ENCODE measurements at places on chromosomes 16 and 17. TPM values are rescaled to one million over a fixed set of nuclear protein-coding genes. Genes with fewer than 3 reads are reported as not detected.

The DNAH17 gene
- total RNA-seq, result 0.14 TPM

The PRR35 gene
- total RNA-seq, result 0.12 TPM

DNA sequence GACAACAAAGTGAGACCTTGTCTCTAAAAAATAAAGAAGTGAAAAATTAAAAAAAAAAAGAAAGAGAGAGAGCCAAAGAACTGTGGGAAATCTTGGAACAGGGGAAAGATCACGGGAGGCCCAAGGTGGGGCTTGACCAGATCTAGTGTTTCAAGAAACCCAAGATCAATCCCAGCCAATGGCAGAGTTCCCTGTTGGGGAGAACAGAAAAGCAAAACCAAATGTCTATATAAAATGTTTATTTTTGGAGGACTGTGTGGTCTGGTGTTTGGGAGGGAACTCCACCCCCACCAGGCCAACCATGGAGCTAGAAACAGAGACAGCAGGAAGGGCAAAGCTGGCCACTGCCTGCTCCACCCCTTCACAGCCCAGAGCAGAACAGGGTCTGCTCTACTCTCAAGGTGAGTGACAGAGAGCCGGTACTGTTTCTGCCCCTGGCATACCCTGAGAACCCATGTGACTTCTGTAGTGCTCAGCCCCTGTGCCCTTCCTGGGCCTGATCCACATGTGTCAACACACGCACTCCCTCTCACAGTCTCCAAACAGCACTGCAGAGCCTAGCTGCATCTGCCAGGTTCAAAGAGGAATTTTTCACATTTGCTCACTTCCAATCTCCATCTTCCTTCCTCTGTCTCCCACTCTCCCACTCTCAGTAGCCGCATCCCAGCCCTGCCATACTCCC, 3.7 kb downstream of the TMEM101 start:
- DNase-seq, result no peak

The DUXB gene
- total RNA-seq, result not detected

The C1QTNF1 gene
- not detected for total RNA-seq

DNA sequence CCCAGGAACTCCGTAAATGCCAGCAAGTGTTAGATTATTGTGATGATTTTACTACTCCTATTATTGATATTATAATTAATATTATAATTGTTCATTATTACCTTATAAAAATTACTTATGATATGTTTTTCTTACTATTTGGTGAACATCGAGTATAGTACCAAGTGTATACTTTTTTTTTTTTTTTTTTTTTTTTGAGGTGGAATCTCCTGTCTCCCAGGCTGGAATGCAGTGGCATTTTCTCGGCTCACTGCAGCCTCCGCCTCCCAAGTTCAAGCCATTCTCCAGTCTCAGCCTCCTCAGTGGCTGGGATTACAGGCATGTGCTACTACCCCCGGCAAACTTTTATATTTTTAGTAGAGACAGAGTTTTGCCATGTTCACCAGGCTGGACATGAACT, 347.0 kb downstream of the WWOX start:
- no peak for DNase-seq

DNA sequence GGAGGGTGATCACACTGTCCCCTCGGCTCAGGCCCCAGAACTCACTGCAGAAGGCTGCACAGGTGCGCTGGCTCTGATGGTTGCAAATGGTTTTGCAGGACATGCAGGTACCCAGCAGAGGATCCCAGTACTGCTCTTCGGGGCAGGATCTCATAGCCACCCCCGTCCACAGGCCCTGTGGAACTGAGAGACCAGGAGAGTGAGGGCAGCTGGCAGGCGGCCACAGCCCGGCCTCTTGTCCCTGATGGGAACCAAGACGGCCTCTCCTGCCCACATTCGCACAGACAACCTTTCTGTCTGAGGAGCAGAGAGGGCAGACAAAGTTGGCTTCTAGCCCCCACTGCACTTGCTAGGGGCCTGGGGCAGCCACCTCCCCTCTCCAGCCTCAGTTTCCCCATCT, 19.5 kb downstream of the TNFRSF13B start:
- DNase-seq, result no peak

DNA sequence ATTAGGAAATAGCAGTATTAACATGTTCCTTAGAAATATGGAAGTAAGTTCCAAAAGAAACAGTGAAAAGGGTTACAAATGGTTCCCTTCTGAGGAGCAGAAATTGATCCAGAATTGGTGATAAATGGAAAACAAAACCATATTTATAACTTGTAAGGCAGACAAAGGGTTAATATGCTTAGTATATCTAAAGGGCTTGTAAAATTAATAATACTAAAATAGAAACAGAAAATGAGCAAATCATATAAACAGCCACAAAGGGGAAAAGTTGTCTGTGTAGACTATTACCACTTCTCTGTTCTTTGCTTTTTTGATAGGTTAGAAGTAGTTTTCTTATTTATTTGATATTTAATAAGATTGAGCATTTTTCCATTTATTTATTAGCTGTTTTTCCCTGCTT, 64.4 kb downstream of the NFATC3 start:
- no peak for DNase-seq

The TP53TG3 gene
- total RNA-seq, result not detected

DNA sequence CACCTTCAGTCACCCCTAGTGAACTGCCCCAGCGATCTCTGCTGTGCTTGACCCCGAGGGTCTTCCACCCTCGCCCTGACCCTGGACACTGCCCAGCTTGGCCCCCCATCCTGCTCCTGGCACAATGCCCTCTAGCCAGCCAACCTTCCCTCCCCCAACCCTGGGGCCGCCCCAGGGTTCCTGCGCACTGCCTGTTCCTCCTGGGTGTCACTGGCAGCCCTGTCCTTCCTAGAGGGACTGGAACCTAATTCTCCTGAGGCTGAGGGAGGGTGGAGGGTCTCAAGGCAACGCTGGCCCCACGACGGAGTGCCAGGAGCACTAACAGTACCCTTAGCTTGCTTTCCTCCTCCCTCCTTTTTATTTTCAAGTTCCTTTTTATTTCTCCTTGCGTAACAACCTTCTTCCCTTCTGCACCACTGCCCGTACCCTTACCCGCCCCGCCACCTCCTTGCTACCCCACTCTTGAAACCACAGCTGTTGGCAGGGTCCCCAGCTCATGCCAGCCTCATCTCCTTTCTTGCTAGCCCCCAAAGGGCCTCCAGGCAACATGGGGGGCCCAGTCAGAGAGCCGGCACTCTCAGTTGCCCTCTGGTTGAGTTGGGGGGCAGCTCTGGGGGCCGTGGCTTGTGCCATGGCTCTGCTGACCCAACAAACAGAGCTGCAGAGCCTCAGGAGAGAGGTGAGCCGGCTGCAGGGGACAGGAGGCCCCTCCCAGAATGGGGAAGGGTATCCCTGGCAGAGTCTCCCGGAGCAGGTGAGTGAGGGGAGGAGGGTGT, at the start of gene TNFSF13:
TNFSF13 (plus strand) TSS at position 207 of the 776 bp plus-strand sequence; CDS start at position 497, 290 bp downstream.
- DNase-seq, result no peak

GRCh38 chr17:61487161-61487988, 35.2 kb downstream of the TBX4 start:
- DNase-seq, result no peak

- DNase-seq, result no peak
Measured at GRCh38 chr16:4257646-4258556, 14.9 kb downstream of the TFAP4 start.

DNA sequence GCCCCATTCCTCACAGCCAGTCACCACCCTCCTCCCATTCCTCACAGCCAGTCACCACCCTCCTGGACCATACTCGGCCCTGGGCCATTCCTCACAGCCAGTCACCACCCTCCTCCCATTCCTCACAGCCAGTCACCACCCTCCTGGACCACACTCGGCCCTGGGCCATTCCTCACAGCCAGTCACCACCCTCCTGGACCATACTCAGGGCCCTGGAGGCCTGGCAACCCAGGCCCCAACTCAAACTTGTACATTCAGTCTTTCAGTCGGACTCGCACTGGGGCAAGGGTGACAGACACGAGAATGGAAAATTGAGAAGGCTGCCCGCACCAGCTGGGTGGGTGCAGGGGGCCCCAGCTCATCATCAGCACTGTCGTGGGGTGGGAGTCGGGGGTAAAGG, 30.4 kb upstream of the FOXK2 start:
- DNase-seq, result no peak

The NOL3 gene
- total RNA-seq, result 20.1 TPM

The GRIN2A gene
- not detected for total RNA-seq

- peak; percentile 82 for DNase-seq
Measured at GRCh38 chr16:57815987-57816745, 13.9 kb upstream of the KIFC3 start.

GRCh38 chr17:75691801-75692626, 24.9 kb downstream of the SAP30BP start:
- no peak for DNase-seq

DNA sequence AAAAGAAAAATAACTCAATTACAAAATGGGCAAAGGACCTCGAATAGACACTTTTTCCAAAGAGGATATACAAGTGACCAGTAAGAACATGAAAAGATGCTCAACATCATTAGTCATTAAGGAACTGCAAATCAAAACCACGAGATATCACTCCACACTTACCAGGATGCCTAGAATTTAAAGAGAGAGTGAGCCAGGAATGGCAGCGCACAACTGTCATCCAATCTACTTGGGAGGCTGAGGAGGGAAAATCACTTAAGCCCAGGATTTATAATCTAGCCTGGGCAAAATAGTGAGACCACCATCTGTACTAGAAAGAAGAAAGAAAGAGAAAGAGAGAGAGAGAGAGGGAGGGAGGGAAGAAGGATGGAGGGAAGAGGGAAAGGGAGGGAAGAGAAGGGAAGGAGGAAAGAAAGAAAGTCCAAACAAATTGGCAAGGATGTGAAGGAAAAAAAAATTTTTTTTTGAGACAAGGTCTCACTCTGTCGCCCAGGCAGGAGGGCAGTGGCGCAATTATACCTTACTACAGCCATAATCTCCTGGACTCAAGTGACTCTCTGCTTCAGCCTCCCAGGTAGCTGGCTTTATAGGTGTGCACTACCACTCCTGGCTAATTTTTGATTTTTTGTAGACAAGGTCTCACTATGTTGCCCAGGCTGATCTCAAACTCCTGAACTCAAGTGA, 22.6 kb downstream of the TBX2 start:
- DNase-seq, result no peak

DNA sequence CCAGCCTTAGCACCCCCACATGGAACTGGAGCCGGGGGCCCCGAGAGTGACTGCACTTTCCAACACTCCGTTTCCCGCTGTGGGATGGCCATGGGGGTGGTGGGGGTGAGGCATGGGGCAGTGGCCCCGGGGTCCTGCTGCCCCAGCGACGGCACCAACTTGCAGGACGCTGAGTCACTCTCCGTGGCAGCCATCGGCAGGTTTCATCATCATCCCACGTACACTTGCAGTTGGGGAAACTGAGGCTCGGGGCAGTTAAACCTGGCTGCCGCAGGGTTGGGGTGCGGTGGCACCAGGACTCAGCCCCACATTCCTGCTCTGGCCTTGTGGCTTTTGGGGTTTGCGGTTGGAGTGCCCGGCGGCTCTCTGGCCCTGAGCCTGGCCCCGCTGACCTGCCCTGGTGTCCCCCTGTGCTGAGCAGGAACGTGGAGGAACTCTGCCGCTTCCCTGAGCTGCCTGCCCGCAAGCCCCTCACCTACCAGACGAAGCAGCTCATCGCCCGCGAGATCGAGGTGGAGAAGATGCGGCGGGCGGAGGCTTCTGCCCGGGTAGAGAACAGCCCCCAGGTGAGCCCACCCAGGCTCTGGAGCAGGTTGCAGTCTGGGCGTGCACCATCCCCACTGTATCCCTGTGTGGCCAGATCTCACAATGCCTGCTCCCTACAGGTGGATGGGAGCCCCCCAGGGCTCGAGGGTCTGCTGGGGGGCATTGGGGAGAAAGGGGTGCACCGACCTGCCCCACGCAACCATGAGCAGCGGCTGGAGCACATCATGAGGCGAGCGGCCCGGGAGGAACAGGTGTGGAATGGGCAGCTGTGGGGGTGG, 4.0 kb downstream of the GNG13 start:
- no peak for DNase-seq

The TMC7 gene
- total RNA-seq, result not detected

- no peak for DNase-seq
Measured at GRCh38 chr17:78933025-78933958, 8.1 kb upstream of the TIMP2 start.

DNA sequence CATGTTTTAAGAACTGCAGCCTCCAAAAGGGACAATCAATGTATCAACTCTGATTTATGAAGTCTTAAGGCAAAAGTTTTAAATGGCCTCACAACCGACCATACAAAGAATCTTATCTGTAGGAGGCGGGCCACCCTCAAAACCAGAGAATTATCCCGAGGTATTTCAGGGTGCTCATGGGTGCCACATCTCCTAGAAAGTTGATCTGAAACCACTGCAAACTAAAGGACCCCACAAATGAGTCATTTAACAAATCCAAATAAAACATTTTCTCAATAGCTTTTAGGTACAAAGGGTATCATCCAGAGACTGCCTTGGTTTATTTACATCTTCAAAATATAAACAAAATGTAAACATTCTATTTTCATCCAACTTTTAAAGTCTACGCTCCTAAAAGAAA, 6.8 kb downstream of the ERN1 start:
- DNase-seq, result no peak

The TNFSF12 gene
- total RNA-seq, result 54.9 TPM

DNA sequence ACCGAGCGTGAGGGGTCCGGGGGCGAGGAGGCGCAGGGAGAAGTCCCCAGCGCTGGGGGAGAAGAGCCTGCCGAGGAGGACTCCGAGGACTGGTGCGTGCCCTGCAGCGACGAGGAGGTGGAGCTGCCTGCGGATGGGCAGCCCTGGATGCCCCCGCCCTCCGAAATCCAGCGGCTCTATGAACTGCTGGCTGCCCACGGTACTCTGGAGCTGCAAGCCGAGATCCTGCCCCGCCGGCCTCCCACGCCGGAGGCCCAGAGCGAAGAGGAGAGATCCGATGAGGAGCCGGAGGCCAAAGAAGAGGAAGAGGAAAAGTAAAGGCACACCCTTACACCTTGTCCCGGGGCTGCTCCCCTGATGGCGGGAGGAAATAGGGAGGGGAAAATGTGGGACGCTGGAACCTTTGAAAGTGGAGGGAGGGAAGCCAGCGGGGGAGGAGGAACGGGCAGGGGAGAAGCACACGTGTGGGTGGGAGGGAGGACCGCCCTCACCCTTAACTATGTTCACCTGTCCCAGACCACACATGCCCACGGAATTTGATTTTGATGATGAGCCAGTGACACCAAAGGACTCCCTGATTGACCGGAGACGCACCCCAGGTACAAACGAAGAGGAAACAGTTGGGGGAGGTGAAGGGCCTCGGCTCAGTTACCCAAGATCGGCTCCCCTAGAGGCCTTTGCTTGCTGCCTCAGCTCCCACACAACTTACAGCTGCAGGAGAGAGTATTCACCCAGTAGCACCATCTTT, 916 bp downstream of the PAGR1 start:
- peak; percentile 72 for DNase-seq

GRCh38 chr17:63823659-63824331, 3.4 kb upstream of the PSMC5 start:
- no peak for DNase-seq

- peak; percentile 75 for DNase-seq
Measured at GRCh38 chr17:17849845-17850373, 13.1 kb upstream of the SREBF1 start.

The C1QL1 gene
- total RNA-seq, result not detected

- no peak for DNase-seq
Measured at GRCh38 chr17:21251337-21252010, 1.7 kb downstream of the NATD1 start.

DNA sequence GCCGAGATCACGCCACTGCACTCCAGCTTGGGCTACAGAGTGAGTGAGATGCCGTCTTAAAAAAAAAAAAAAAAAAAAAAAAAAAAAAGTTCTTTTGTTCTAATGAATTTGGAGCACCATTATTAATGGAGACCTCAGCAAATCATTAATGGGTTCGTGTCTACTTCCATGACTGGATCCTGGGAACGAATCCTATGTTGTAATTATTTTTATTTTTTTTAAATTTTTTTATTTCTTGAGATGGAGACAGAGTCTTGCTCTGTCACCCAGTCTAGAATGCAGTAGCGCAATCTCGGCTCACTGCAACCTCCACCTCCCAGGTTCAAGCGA, 30.7 kb downstream of the SPOP start:
- DNase-seq, result no peak
